ENCODE measurements at places on chromosomes 12 and 14.

- peak; percentile 80 for DNase-seq
Observed at GRCh38 chr14:53942970-53943750, 13.5 kb downstream of the BMP4 start.

GRCh38 chr14:61281948-61282275 is 774 bp upstream of the TMEM30B start:
- DNase-seq, result no peak

DNA sequence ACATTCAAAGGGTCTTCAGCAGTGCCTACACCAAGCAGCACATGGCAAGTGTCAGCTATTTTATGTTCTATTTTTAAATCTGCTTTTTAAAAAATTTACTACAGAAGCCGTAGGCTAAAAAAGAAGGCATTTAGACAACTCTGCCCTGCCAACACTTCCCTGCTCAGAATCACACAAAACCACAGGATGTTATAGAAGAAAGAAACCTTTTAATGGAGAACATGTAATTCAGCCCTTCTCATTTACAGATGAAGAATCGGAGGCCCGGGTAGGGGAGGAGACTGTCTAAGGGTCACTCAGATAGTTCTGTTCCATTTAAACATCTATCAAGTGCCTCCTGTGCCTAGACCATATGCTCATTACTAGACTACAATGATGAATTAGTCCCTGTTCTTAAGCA is 171.8 kb upstream of the NTF3 start:
- no peak for DNase-seq

GRCh38 chr12:6914246-6914946 is at the start of gene ENO2:
TSS of gene ENO2 (plus strand) at chr12:6914580. CDS start at chr12:6915833, 1,253 bp downstream.
- peak; percentile 36 for DNase-seq

- DNase-seq, result no peak
Observed at GRCh38 chr12:10341892-10342509, 34.3 kb downstream of the KLRD1 start.

GRCh38 chr12:25469861-25470260 is 83.2 kb downstream of the LMNTD1 start:
- peak; percentile 29 for DNase-seq

DNA sequence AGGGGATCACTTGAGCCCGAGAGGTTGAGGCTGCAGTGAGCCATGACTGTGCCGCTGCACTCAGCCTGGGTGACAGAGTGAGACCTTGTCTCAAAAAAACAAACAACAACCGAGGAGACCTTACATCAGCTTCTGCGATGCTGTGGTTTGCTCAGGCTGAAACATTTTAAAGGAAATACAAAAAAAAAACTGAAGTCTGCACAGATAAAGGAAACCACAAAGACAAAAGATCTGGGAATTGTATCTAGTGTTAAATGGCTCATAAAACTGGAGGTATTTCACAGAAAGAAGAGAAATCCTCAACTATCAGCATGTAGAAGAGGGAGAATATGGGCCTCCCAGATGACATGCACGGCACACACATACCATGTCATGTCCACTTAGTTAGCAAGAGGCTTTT is 60.3 kb upstream of the VPS33A start:
- DNase-seq, result no peak

- DNase-seq, result no peak
Observed at GRCh38 chr12:92442782-92443181, 260.0 kb upstream of the PLEKHG7 start.

- peak; percentile 96 for DNase-seq
Observed at GRCh38 chr12:88448337-88448915, 131.8 kb downstream of the KITLG start.

DNA sequence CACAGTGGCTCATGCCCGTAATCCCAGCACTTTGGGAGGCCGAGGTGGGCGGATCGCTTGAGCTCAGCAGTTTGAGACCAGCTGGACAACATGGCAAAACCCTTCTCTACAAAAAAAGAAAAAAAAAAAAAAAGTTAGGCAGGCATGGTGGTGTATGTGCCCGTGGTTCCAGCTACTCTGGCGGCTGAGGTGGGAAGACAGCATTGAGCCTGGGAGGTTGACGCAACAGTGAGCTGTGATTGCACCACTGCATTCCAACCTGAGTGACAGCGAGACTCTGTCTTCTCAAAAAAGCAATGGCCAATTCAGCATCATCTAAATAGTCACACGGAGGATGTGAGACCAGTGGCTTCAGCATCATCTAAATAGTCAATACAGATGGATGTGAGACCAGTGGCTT is 10.4 kb upstream of the SAMD4A start:
- no peak for DNase-seq

GRCh38 chr12:131094831-131095805 is 141.4 kb downstream of the ADGRD1 start:
- DNase-seq, result no peak

DNA sequence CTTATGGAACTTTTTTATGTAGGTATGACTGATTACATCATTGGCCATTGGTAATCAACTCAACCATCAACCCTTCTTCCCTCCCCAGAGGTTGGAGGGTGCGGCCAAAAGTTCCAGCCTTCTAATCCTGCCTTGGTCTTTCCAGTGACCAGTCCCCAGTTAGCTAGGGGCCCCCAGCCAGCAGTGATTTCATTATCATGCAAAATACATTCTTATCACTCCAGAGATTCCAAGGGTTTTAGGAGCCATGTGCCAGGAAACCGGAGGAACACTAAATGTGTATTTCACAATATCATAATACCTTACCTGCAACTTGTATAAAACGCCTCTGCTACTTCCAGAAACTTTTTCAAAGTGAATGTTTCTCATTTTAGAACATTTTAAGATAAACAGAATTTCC is 181.5 kb upstream of the PELI2 start:
- DNase-seq, result no peak

DNA sequence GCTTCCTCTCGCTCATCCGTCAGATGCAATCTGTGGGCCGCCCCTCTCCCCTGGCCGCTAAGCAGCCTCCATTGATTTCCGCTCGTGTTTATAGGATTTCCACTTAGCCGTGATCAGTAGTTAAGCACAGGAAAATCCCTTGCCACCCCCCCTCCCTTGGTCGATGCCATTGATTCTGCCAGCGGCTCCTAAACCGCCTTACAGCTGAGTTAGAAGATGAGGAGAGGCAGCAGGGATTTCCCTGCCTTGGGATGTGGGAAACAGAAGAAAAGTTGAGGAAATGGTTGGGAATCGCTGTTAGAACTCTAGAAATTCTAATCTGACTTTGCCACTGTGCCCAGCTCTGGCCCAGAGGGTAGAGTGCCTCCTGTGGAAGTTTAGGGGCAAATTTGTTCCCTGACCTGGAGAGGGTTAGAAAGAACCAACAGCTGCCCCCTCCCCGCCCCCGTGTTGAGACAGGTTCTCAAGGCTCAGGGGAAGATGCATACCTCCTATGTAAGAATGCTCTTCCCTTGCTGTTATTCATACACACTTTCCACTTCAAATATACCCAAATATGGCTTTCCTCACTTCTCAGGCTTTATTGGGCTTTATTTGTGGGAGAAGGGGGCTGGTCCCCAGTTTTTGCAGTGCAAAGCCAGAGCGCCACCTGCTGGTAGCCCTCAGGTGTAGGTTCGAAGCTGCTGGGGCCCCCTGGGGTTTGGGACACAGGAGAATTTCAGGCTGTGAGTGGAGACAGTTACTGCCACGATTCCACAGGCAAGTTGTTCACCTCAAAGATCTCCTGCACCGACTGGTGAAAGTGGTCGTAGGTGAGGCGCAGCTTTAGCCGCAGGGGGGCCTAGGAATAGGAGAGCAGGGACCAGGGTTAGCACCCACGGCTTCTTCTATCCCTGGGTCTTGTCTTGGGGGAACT is 3.2 kb downstream of the THTPA start:
- peak; percentile 49 for DNase-seq

GRCh38 chr12:59055204-59055860 is 135.0 kb upstream of the LRIG3 start:
- peak; percentile 14 for DNase-seq

DNA sequence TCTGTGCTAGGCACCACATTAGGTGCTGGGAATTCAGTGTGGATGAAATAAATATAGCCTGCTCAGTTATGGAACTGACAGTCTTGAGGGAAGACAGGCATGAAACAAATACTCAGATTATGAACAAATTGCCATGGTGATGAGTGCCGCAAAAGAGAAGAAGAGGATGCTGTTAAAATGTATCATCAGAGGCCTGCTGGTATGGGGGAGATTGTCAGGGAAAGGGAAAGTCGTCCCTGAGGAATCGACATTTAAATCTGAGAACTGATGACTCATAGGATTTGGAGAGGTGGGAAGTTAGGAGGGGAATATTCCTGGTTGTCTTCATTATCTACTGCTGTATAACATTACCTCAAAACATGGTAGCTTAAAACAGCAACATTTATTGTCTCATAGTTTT is 42.0 kb downstream of the PPP1R36 start:
- DNase-seq, result no peak

GRCh38 chr12:95736631-95737030 is 53.9 kb downstream of the NTN4 start:
- no peak for DNase-seq

DNA sequence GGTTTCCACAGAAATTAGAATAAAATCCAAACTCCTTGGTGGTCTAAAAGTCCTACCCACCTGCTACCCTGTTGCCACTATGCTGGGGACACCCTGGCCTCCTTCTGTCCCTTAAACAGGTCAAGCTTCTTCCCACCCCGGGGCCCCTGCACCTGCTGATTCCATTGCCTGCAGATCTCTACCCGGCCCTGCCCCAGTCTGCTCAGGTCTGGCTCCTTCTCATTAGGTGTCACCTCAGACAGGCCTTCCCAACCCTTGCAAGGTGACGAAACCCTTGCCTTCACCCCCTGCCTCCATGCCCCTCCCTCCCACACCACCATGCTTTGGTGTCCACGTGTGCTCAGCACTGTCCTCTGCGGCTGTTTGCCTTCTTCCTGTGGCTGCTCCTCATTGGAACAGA is 170.6 kb downstream of the PIWIL1 start:
- no peak for DNase-seq

DNA sequence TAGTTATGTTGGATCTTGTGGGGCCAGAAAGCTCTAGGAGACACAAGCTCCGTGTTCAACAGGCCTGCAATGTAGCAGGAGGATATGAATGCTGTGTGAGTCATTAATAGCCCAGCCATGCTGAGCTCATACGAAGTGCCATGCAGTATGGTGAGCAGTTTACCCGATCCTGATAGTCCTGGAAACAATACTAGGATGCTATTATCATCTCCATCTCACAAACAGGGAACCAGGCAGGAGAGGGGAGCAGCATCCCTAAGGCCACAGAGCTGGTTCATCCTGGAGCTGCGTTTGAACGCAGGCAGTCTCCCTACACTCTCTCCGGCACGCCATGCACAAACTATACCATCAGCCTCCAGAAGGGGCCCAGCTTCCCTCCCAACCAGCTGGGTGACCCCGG is 20.5 kb downstream of the TTC7B start:
- DNase-seq, result no peak

DNA sequence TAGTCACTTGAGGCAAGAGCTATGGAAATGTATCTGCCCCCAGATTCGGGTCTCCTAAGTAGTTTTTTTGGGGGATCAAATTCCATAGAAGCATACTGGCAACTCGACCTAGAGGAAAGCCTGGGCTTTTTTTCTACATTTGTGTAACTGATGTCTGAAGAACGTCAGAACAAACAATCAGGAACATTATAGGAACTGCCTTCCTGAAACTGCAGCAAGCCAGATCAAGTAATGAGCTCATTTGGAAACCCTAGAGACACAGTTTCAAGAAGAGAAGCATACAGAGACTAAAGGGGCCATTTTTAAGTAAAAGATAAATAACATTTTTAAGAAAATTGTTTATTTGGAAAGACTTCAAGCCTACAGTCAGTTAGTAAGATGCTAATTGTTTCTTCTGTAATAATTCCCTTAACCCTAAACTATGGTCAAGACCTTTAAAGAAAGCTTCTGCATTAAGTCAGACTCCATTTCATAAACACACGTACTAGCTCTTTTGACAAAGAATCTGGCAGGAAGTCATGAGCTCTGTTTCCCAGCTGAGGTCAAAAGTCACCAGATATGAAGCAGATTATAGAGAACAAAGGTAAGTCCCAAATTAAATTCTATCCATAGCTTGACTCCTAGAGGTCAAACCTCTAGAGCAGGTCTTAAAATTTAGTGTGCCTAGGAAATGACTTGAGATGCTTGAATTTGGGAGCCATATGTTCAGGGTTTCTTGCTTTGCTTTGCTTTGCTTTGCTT is 112.8 kb downstream of the EGLN3 start:
- DNase-seq, result no peak

- DNase-seq, result no peak
Observed at GRCh38 chr14:85165094-85165493, 364.9 kb upstream of the FLRT2 start.

- DNase-seq, result no peak
Observed at GRCh38 chr12:111407377-111408115, 1.8 kb downstream of the SH2B3 start.

- DNase-seq, result no peak
Observed at GRCh38 chr12:19829100-19829853, 390.0 kb downstream of the AEBP2 start.

GRCh38 chr12:101257357-101257756 is 22.5 kb upstream of the UTP20 start:
- no peak for DNase-seq

- DNase-seq, result no peak
Observed at GRCh38 chr12:116490471-116490870, 68.7 kb upstream of the MAP1LC3B2 start.

- no peak for DNase-seq
Observed at GRCh38 chr14:56858422-56858821, 48.1 kb upstream of the OTX2 start.

DNA sequence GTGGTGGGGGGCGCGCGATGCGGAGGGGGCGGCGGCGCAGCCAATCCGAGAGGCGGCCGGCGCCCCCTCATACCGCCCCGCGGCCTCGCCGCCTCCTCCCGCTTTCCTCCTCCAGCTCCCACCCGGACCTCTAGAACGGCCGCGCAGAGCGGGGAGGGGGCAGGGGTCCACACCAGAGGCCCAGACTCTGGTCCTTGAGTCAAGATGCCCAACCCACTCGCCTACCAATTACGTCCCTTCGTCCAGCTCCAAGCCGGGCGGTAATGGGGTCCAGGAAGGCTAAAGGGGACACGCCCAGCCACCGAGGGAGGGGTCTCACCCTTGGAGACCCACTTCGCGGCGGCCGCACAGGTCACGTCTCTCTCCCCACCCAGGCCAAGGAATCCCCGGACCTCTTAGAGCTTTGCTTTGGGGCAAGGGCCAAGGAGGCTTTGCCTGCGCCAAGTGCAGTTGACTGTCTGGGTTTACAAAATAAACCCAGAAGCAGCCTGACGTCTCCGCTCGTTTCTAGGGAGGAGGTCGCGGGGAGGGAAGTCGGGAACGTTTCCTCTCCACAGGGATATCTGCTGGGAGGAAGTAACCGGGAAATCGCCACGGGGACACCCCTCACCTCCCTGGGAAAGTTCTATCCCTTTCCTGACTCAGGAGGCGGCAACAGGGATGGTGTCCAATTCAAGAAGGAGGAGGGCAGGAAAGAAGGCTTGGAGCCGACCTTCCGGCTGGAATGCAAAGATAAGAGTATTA is 394 bp upstream of the AMIGO2 start:
- DNase-seq, result no peak

DNA sequence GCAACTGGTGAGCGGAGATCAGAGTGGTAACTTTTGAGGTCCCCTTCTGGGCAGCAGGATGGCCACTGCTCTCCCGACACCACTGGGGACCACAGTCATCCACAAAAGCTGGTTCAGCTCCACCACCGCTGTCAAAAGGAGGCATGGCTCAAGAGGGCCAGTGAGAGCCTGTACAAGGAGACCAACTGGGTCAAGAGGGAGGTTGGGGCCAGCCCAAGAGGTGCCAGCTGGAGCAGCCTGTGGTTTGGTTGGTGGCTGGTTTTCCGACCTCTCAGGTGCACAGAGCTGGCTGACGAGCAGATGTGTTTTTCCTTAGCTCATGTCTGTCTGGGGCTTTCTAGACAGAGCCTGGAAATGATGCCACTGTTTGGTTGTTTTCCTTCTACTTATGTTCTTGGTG is 60.1 kb downstream of the ERH start:
- no peak for DNase-seq

- DNase-seq, result no peak
Observed at GRCh38 chr12:20039562-20039961, 328.8 kb upstream of the PDE3A start.
